ENCODE measurements at places on chromosomes 6 and 20.
A peak's percentile ranks its signal among the peaks of the same experiment; 100 is the strongest.

DNA sequence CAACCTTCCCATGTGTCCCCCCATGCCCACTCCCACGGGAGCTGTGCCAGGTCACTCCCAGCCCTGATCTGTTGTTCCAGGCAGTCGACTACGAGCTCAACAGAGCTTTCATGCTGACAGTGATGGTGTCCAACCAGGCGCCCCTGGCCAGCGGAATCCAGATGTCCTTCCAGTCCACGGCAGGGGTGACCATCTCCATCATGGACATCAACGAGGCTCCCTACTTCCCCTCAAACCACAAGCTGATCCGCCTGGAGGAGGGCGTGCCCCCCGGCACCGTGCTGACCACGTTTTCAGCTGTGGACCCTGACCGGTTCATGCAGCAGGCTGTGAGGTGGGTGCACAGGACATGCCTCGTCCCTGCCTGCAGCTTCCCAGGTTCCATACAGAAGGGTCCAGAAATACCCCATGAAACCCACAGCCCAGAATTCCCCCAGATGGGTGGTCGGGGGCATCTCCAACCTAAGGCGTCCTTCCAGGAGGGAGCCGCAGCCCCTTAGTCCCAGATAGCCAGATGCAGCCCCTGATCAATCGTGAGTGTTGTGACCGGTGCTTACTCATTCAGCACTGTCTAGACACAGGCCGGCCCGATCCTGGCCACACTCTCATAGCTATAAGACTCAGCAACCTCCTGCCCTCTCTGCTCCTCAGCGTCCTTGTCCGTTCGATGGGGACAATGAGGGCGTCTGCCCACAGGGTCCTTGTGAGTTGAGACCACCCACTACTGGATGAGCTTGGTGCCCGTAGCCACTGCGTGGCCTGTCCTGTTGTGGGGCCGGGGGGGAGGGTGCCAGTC lies 142.1 kb downstream of the TAF4 start:
- DNase-seq = no peak

- no peak for DNase-seq
These were observed 74.7 kb downstream of the ZHX3 start for GRCh38 chr20:41242807-41243206.

GRCh38 chr20:52800734-52801627 lies 171.2 kb upstream of the TSHZ2 start:
- no peak for DNase-seq

- no peak for DNase-seq
These were observed 119.6 kb downstream of the PXDC1 start for GRCh38 chr6:3631877-3632276.

- no peak for DNase-seq
These were observed 79.8 kb downstream of the QKI start for GRCh38 chr6:163494279-163494727.

- no peak for DNase-seq
These were observed 54.2 kb downstream of the CNR1 start for GRCh38 chr6:88111991-88112390.

- DNase-seq = no peak
These were observed 87.6 kb upstream of the COL21A1 start for GRCh38 chr6:56334937-56335336.

DNA sequence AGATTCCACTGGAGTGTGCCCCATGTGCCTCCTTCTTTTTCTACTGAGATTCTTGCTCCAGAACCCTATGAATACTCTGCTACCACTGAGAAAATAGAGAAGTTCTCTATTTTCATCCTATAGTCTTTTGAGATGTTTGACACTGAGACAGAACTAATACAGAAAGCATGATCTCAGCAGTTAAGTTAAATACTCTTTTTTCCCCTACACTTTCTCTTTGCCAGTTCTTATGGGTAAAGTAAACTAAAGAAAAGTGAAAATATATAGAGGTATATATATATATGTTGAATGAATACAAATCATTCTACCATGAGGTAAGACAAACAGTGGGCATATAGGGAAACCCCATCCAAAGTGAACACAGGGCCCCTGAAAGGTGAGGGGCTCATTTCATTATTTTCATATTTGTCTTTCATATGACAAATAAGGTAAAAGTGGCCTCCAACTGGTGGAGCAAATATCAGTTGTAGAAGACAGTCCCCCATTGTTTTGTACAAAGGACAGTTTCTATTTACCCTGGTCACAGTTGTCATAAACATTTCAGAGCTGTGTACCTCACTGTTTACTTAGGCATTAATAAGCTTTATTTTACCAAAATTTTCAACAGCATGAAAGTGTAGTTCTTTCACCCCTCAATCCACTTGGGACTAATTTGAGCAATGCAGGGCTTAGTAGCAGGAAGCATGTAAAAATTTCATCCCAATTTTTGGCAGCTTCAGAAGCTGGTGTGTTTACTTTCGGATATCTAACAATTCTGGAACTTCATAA lies 188.3 kb upstream of the MARCKS start:
- no peak for DNase-seq

DNA sequence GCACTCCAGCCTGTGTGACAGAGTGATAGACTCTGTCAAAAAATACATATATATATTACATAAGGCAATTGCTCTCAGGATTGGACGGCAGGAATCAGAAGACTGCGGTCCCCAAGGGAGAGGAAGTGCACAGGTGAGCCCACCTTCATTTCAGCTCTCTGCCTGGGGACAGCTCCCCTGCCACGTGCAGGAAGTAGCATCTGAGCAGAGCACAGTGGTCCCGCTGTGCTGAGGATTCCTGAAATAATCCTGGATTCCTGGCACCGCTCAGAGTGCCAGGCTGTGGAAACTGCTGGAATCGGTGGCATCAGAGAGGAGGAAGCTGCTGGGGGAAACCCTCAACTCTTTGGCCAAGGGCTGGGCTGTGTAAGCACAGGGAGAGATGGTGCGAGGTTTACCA lies 27.7 kb downstream of the NFATC2 start:
- DNase-seq = no peak

- peak; percentile 37 for DNase-seq
These were observed 114.5 kb downstream of the RNF144B start for GRCh38 chr6:18501663-18502013.

DNA sequence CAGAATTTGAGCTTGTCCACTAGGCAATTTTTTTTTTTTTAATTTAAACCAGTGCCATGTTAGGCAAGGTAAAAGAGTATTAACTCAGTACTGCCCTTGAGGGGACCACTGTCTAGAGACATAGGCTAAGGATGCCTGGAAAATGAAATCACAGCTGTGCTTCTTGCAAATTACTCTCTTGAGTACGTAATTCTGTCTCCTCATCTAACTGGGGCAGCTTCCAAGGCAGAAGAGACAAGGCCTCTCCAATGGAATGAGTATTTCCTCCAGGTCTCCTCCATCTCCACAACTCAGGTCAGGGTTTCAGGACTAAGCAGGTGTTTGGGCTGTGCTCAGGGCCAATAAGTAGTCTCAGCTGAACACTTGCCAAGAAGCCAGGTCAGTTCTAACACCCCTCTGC lies 33.8 kb upstream of the MRPS10 start:
- no peak for DNase-seq

GRCh38 chr6:63640062-63640461 lies 4.5 kb downstream of the PHF3 start:
- no peak for DNase-seq

- DNase-seq = no peak
These were observed 33.1 kb downstream of the SRC start for GRCh38 chr20:37378785-37379598.

GRCh38 chr6:13014504-13015378 lies 298.2 kb downstream of the PHACTR1 start:
- no peak for DNase-seq

DNA sequence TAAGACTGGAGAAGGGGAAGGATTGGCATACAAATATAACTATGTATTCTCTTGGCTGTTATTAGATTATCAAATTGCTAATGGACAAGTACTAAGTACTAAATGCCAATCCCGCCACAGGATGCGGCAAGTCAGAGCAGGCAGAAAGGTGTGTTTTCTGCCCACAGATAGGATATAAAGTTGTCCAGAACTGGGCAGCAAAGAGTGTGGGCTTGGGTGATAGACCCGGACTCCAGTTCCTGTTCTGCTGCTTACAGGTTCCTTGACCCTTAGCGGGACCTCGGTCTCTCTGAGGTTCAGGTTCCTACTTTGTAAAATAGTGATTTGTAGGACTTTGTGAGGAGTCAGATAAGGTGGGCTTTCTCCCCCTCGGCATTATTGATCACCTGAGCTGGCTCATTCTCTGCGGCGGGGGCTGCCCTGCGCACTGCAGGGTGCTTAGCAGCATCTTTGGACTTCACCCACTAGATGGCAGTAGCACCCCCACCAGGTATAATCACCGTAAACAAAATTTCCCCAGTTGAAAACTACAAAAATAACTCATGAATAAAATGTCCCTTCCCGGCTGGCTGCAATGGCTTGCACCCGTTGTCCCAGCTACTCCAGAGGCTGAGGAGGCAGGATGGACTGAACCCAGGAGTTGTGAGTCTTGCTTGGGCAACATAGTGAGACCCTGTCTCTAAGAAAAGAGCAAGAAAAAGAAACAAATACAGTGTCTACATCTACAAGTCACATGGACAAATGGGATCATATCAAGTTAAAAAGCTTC lies 193.1 kb downstream of the DOK5 start:
- peak; percentile 4 for DNase-seq

- no peak for DNase-seq
These were observed 5.2 kb downstream of the TBCC start for GRCh38 chr6:42740725-42741124.

DNA sequence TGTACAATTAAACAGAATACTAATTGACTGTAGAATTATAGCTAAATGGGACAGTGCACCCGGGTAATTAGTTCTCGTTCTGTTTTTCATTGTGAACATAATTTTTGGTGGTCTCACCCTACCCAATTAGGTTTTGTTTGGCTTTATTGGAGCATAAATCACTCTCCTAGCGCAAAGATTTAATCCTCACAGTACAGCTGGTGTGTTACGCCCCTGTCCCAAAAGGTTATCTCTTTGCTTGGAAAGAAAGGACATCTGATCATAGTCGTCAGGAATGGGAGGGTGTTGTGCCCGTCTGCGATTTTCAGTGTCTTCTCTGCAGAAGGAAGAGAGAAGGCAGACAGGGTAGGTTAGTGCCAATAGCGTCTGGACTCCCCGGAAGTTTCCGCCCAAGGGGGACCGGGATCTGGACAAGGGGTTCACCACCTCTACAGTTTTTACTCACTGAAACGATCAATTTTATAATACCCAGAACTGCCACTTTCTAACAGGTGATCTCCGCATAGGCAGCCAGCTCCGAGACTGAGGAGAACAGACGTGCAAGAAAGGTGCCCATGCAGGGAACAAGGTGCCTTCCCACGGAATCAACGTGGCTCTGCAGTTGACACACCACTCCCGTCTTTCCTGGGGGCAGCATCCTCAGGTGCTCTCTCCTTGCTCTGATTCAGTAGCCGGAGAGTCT lies 617.4 kb upstream of the CDH4 start:
- DNase-seq = no peak

DNA sequence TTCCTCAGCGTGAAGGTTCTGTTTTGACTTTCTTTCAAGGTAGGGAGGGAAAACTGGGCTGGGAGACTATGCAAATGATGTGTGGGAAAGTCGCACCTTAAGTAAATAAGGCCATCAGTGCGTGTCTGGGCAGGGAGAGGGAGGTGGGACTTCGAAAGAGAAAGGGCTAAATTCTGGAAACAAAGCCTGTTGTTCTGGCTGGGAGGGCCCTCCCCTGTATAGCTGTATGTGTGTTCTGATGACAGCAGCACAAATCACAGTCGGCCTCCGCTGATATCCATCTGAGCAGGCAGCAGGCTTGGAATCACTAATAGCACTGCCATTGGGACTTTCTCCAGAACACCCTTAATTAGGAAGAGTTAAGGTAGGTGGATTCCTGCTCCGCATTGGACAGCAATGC lies 19.2 kb downstream of the JAG1 start:
- DNase-seq = no peak

- DNase-seq = no peak
These were observed 131.3 kb downstream of the PLCB4 start for GRCh38 chr20:9200196-9200595.

- no peak for DNase-seq
These were observed 176.3 kb downstream of the KCNQ5 start for GRCh38 chr6:72798196-72798595.

DNA sequence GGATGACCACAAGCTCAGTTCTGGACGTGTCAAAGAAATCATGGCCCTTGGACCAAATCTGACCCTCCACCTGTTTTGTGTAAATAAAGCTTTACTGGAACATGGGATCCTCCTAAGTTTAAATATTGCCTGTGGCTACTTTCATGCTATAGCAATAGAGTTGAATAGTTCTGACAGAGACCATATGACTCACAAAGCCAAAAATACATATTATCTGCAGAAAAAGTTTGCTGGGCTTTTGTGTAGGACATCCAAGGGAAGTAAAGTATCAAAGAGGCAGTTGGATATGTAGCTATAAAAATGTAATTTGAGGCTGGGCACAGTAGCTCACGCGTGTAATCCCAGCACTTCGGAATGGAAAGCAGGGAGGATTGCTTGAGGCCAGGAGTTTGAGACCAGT lies 78.9 kb downstream of the TOX2 start:
- DNase-seq = no peak

- DNase-seq = no peak
These were observed 101.6 kb downstream of the TMEM200A start for GRCh38 chr6:130467146-130468050.

DNA sequence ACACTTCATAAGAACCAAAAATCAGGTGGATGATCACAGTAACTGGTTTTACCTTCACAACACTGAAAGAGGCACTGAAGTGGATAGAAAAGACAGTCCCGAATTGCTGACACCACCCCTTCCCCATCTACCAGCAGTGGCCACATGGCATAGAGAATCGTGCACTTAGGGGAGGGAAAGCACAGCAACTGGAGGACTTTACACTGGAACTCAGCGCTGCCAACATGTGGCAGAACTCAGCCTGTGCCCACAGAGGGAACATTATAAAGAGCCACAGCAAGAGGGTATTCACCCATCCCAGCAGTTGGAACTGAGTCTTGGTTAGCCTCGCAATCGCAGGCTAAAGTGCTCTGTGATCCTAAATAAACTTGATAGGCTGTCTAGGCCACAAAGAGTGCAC lies 6.5 kb upstream of the KIAA1586 start:
- no peak for DNase-seq

- peak; percentile 56 for DNase-seq
These were observed at the start of gene TEAD3 for GRCh38 chr6:35496841-35497570. Gene TEAD3 (minus strand): TSS chr6:35497079.

- no peak for DNase-seq
These were observed 24.3 kb upstream of the CDH22 start for GRCh38 chr20:46332373-46333160.

GRCh38 chr6:113695516-113695915 lies 161.6 kb upstream of the MARCKS start:
- no peak for DNase-seq

DNA sequence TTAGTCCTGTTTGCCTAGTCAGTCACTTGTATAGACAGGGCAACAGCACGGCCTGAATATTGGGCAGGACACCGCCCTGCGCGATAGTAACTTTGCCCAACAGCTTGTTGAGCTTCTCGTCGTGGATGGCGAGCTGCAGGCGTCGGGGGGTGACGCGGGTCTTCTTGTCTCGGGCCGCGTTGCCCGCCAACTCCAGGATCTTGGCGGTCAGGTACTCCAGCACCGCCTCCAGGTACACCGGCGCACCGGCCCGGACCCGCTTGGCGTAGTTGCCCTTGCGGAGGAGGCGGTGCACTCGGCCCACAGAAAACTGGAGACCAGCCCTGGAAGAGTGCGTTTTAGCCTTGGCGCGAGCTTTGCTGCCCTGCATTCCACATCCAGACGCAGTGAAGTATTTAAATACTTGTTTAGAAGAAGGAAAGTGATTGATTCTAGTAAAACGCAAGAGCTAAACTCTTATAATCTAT lies 92.8 kb upstream of the BTN3A2 start:
- DNase-seq = no peak

GRCh38 chr6:152161501-152161900 lies 354.0 kb downstream of the ESR1 start:
- no peak for DNase-seq

Measured in CD4-positive, alpha-beta T cell treated with Interleukin-17A for 1 hour (primary cell).